ENCODE measurements at places on chromosomes 12 and 14.

- DNase-seq, result no peak
Observed at GRCh38 chr14:26974965-26975364, 377.1 kb upstream of the NOVA1 start.

DNA sequence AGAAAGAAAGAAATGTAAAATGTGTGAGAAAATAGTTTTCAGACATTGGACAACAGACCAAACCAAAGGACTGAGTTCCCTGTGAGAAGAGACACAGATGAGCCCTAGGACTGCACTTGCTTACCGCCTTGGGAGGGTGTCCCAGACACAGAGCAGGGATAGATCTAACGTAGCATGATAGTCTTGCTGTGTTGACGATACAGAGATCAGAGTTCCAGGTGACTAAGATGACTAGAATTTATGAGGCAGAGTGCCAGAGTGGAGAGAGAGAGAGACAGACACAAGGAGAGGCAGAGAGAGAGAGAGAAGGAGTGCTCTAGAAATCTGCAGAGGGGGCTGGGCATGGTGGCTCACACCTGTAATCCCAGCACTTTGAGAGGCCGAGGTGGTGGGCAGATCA, 148.2 kb upstream of the LMNTD1 start:
- no peak for DNase-seq

DNA sequence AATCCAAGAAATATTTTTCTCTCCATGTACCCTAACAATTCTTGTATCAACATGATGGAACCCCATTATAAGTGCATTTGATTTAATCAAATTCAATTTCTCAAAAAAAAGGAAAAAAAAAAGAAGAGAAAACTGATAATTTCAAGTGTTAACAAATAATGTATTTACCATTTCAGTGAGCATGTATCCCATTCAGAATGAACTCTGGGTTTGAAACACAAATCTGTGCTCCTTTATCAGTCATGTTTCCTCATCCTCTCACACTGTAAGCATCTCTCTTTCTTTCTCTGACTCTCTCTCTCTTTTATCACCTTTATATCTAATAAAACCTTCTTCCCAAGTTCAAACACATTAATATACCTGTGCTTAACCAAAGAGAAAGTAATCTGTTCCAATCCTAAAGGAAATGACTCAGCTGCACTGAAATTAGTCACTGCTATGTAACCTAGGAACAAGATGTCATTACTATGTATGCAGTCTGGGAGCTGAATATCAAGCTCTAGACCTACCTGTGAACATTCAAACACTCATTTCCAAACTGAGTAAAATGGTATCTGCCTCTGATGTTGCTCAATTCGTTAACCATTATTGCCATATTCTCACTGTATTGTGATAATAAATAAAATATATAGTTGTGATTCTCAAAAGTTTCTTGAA, 135.0 kb upstream of the LRIG3 start:
- no peak for DNase-seq

GRCh38 chr14:97077253-97077653, 280.1 kb downstream of the VRK1 start:
- DNase-seq, result no peak

GRCh38 chr12:47214001-47214619, 134.4 kb upstream of the AMIGO2 start:
- DNase-seq, result no peak

- no peak for DNase-seq
Observed at GRCh38 chr14:85451421-85451820, 78.5 kb upstream of the FLRT2 start.

GRCh38 chr14:32203928-32204357, 874 bp upstream of the RNU6-8 start:
- DNase-seq, result no peak

DNA sequence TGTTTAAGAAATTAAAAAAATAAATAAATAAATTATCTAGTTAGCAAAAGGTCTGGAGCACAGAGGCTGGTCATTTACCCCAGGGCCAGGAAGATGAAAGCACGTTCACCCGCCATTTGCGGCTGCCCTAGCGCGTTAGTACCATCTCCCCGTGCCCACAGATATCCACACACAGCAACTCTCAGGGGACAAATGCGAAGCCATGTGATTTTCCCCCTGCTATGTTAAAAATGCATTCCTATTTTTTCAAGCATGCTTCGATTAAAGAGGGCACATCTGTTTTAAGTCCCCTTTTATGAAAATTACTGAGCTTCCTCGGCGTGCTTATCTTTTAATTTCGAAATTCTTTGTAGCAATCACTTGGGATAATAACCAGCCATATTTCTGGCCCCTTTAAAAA, 56.9 kb upstream of the PIWIL1 start:
- DNase-seq, result no peak

- no peak for DNase-seq
Observed at GRCh38 chr12:88144037-88144436, 1.9 kb downstream of the TMTC3 start.

GRCh38 chr12:50533971-50534370, 29.2 kb downstream of the DIP2B start:
- no peak for DNase-seq

DNA sequence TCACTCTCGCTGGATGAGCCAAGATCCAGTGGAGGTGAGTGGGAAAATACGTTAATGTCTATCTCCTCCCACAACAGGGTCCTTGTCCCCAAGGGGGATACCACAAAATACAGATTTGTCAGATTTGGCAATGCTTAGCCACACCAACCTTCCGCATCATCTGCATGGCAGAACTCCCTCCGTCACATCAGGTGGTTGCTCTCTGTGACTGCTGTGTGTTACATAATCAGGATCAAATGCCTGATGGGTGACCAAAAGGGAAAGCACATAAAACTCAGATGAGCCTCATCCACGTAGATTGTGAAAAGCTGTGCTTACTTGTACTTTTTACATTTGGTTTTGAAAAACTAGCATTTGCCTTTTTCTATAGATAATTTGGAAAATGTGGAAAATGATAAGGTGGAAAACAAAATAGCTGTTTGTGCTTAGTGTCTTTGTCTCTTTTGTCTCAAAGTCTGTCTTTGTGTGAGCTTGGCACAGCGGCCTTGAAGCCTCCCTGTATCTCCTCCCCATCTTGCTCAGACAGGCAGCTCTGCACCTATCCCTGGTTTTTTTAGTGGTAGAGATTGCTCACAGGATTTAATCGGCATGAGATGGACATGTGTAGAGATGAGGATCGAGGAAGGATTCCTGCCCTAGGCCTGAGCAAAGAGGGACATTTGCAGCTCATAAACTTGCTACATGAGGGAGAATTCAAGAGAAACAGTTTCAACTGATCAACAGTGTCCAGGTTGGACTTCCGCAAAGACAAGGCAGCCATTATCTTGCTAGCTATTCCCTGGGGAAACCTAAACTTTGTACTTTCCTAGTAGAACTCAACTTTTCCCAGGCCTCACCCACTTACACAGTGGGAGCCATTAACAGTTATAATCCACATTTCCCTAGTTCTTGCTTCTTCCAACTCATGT, 3.6 kb upstream of the FGF6 start:
- DNase-seq, result no peak

GRCh38 chr12:64253356-64253755, 31.3 kb upstream of the KICS2 start:
- no peak for DNase-seq

DNA sequence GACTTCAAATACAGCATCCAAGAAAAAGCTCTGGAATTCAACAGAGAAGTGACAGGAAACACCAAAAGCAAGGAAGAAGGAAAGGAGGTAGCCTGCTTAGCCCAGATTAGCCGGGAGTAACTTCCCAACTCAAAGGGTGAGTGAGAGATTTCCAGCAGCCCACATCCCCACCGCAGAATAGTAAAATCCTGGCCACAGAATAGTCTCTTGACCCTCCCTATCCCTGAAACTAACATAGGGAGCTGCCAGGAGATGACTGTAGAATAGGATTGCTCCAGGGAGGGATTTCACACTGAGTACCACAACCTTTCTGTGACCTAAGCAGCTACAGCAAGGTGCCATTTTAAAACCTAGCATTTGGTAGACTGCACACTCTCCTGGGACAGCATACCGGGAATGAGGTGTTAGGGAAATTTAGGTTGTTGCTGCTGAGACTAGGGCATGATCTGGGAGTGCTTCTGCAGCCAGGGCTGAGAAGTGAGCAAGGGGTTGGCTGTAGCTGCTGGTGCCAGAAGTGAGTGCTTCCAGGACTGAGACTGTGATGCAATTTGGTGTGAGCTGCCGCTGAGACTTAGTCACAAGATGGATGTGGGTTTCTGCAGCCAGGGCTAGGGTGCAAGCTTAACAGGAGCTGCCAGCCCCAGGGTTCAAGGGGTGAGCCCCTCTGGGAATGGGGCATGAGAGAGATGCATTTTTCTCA, 66.0 kb downstream of the TMTC3 start:
- DNase-seq, result no peak

GRCh38 chr12:93426412-93426805, 15.3 kb downstream of the UBE2N start:
- no peak for DNase-seq

DNA sequence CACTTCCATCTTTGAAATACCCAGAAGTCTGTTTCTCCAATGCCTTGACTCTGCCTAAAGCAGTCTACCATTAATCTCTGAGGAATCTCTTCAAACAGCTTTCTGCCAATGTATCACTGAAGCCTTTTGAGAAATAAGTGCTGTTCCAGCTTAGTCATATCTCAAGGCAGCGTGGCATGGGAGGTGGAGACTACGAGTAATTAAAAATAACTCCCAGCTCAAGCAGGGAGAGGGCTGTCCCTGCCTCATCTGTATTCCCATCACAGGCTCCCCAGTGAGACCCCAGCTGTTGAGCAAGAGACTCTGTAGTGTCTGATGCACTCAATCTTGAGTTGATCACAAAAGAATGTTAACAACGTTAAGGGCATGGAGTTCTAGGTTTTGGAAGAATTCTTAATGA, 700.6 kb downstream of the DIO2 start:
- no peak for DNase-seq
